ENCODE measurements at places on chromosomes 16 and 17.
A peak's percentile ranks its signal among the peaks of the same experiment; 100 is the strongest.

DNA sequence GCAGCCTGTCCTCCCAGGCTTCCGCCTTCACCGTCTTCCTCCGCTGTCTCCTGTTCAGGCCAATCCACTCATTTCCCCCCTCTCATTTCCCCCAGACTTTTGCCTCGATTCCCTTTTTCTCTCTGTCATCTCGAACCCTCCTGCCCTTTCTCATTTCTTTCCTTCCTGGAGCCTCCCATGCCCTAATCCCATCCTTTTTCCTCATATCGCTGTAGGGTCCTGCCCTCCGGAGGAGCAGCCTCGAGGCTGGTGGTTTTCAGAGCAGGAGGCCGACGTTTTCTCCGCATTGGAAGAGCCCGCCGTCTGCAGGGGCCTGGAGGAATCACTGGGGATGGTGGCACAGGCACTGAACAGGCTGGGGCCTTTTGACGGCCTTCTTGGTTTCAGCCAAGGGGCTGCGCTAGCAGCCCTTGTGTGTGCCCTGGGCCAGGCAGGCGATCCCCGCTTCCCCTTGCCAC lies 597 bp downstream of the OVCA2 start:
- H3K4me1 ChIP-seq: peaks cover 27% of the 10 kb centered on the region
- no peak for DNase-seq
- peak overlapping the region; percentile 94 for H3K4me3 ChIP-seq
- peaks cover 21% of the 10 kb centered on the region for H3K36me3 ChIP-seq
- peak overlapping the region; percentile 93 for H3K27ac ChIP-seq

DNA sequence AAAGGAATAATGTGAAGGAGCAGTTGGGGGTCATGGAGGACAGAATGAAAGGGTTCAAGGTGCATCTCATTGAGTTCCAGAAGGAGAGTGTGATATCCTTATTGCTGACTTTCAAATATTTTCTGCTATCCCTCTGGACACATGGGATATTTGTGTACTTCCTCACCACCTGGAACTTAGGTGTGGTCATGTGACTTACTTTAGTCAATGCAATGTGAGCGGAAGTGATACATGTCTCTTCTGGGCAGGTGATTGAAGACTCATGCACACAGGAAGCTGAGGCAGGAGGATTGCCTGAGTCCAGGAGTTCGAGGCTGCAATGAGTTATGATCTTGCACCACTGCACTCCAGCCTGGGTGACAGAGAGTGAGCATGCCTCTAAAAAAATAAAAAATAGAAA lies 36.7 kb upstream of the TANC2 start:
- H3K27ac ChIP-seq: no peak overlapping the region
- H3K27me3 ChIP-seq: peaks cover 21% of the 10 kb centered on the region
- no peak overlapping the region for H3K4me3 ChIP-seq
- no peak for DNase-seq
- no peaks in the 10 kb centered on the region for H3K36me3 ChIP-seq

GRCh38 chr16:53922067-53922806 lies 218.3 kb downstream of the FTO start:
- no peak overlapping the region for H3K4me3 ChIP-seq
- DNase-seq: no peak
- peaks cover 11% of the 10 kb centered on the region for H3K4me1 ChIP-seq
- no peaks in the 10 kb centered on the region for H3K27me3 ChIP-seq
- no peak overlapping the region for H3K27ac ChIP-seq
- H3K36me3 ChIP-seq: peaks cover 1% of the 10 kb centered on the region

DNA sequence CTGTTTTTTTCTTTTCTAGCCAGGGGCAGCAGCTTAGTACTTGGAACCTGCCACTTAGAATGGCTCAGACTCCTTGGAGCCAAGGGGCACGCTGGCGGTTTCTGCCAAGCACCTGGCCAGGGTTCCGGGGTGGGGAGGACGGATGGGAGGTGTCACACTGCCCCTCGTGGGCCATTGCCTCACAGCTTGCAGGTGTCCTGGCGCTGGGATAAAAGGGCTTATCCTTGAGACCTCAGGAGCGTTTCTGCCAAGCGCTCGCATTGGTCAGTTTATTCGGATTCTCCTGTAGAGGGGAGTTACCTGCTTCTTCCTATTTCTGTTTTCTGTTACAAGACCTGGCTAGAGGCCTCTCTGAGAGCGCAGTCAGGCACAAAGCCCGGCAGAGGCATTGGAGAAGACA lies 234.6 kb downstream of the MSI2 start:
- H3K27me3 ChIP-seq: no peaks in the 10 kb centered on the region
- H3K4me1 ChIP-seq: peaks cover 23% of the 10 kb centered on the region
- H3K4me3 ChIP-seq: no peak overlapping the region
- no peak overlapping the region for H3K27ac ChIP-seq
- DNase-seq: no peak

DNA sequence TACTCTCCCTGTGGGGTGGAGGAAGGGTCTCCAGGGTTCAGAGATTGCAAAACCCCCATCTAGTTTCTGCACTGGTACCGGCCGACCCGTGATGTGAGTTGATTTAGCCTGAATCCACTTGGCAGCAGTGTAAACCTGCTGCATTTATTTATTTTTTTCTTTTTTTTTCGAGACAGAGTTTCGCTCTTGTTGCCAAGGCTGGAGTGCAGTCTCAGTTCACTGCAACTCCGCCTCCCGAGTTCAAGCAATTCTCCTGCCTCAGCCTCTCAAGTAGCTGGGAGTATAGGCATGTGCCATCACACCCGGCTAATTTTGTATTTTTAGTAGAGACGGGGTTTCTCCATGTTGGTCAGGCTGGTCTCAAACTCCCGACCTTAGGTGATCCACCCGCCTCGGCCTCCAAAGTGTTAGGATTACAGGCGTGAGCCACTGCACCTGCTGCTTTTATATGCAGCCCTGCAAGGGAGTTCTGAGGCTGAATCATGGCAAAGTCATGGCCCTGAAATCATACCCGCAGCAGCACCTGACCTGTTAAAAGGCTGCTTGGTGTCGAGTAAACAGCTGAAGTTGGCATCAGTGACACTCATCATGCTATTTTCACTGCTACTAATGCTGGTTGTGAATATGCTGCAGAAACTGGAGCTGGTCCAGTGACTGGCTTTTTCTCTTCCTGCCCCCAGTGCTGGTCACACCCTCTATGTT lies 21.4 kb downstream of the DEXI start:
- H3K4me3 ChIP-seq: no peak overlapping the region
- no peak overlapping the region for H3K27ac ChIP-seq
- H3K4me1 ChIP-seq: peaks cover 6% of the 10 kb centered on the region
- no peaks in the 10 kb centered on the region for H3K27me3 ChIP-seq

DNA sequence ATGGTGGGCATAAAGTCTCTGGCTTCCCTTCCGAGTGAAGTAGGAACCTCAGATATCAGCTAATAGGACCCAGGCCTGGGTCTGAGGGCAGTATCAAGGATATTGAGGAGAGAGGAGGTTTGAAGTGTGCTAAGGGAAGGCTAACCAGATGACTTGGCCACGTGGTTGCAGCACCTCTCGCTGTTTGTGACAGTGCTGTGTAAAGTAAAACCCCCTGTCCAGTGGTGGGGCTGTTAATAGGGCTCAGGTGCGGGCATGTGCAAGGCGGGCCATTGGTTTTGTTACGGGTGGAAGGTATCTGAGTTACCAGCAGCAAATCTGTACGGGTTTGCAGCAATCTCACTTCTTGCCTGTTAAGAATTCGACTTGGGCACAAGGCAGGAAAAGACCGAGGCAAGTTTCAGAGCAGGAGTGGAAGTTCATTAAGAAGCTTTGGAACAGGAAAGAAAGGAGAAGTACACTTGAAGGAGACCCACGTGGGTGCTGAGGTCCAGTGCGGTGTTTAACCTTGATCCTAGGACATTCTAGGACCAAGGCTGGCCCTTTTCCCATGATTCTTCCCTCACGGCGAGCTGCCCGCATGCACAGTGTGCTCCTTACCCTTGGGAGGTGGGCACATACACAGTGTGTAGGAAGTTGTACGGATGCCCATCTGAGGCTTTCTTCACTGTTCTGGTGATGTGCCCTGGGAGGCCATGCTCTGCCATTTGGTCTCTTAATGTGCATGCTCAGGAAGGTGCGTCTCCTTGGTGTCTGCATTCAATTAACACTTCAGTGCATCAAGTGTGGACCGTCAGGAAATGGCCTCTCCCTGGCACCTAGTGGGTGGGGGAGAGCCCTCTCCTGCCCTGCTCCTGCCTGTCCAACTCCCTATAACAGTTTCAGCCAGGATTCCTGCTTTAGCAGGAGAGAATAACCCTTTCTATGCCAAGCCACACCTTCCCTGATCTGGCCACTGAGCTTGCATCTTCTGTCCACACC lies 20.3 kb downstream of the SGF29 start:
- no peaks in the 10 kb centered on the region for H3K27me3 ChIP-seq
- peaks cover 1% of the 10 kb centered on the region for H3K36me3 ChIP-seq
- no peak overlapping the region for H3K27ac ChIP-seq
- H3K4me3 ChIP-seq: no peak overlapping the region

Data from activated naive CD4-positive, alpha-beta T cell treated with anti-CD3 and anti-CD28 coated beads for 36 hours (primary cell).